Activated T-helper 1 cell treated with anti-CD3 and anti-CD28 coated beads, Interleukin-12 subunit alpha, Interleukin-12 subunit beta, Interleukin-2, Interleukin-4 antibody, amounts not matched to agents 30 ng/mL and 10 ng/mL and 1 ng/mL, durations not matched to agents 14 hours and 24 hours and 36 hours (primary cell): ENCODE measurements at places on chromosomes 7 and 10. TPM values are rescaled to one million over a fixed set of nuclear protein-coding genes. Genes with fewer than 3 reads are reported as not detected.

ASB15 gene
- not detected in 2 replicates for total RNA-seq

DNA sequence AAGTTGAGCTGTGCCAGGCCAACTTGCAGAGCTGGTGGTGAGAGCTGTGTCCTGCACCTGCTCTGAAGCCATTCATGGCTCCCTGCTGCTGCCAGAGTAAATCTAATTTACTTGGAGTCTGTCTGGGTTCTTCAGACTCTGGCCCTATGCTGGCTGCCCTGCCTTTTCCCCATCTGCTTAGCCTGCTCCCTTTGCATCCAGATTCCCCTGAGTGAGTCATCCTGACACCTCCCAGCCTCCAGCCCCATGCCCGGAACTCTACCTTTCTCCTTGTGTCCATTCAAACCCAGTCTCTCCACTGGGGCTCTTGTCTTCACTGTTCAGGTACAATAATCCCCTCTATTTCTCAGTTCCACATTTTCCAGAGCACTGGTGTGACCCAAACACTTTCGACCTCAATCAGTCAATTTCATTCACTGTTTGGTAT lies 434.4 kb upstream of the ZMIZ1 start:
- H3K4me1 ChIP-seq = no peaks in the 10 kb centered on the region
- DNase-seq = no peak
- peaks cover 2% of the 10 kb centered on the region for H3K27me3 ChIP-seq
- no peaks in the 10 kb centered on the region for H3K36me3 ChIP-seq

GRCh38 chr10:49092477-49092876 lies 22.8 kb downstream of the VSTM4 start:
- H3K4me3 ChIP-seq = no peak overlapping the region
- H3K27me3 ChIP-seq = peaks cover 2% of the 10 kb centered on the region
- H3K36me3 ChIP-seq = no peaks in the 10 kb centered on the region
- H3K27ac ChIP-seq = no peak overlapping the region
- no peaks in the 10 kb centered on the region for H3K4me1 ChIP-seq
- no peak for DNase-seq

DNA sequence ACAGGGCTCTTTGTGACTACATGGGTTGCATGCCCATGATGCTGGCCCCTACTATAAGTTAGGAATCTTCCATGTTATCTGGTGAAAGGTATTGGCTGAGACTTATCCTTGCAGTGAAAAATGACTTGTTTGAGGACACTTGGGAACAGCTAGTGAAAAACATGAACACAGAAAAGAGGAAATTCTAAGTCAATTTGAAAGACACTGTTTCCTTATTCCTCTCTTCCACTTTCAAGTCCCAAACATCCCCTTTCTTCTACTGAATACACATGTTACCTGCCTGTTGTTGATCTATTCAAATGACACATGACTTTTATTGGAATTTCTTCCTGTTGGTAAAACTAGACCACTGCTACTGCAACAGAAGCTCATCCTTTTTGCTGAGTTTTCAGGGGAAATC lies 29.5 kb upstream of the PRKCQ start:
- no peak for DNase-seq
- H3K27me3 ChIP-seq = no peaks in the 10 kb centered on the region
- H3K4me3 ChIP-seq = no peak overlapping the region
- peak overlapping the region; percentile 57 for H3K27ac ChIP-seq

WEE2 gene
- 0.10 and 0.12 TPM in 2 replicates for total RNA-seq

- H3K4me1 ChIP-seq = peaks cover 95% of the 10 kb centered on the region
- H3K36me3 ChIP-seq = peaks cover 36% of the 10 kb centered on the region
- H3K27ac ChIP-seq = peak overlapping the region; percentile 89
- no peak for DNase-seq
- H3K27me3 ChIP-seq = no peaks in the 10 kb centered on the region
- H3K4me3 ChIP-seq = peak overlapping the region; percentile 73
These were observed 136.6 kb downstream of the ARID5B start for GRCh38 chr10:62037890-62038608.

STAG3 gene
- total RNA-seq = 25.0 and 30.6 TPM in 2 replicates

DNA sequence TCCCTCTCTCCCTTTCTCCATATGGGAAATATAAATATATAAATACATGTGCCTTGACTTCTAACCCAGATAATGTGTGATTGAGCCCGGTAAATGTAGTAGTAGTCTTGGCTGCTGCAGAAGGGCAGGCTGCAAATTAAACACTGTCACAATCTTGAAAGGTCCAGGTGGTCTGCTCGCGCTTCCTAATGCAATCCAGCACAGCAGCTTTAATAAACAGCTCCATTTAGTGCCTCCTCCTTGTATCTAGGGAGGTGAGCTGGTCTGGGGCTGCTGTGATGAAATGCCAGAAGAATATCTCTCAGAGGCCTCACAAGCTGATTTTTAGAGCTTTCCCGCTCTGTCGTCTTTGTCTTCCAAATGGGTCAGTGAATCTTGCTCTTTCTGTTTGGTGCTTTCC lies 782 bp downstream of the POU6F2 start:
- H3K36me3 ChIP-seq = no peaks in the 10 kb centered on the region
- no peak overlapping the region for H3K27ac ChIP-seq
- no peak for DNase-seq
- H3K4me3 ChIP-seq = no peak overlapping the region

LMOD2 gene
- not detected in 2 replicates for total RNA-seq

DNA sequence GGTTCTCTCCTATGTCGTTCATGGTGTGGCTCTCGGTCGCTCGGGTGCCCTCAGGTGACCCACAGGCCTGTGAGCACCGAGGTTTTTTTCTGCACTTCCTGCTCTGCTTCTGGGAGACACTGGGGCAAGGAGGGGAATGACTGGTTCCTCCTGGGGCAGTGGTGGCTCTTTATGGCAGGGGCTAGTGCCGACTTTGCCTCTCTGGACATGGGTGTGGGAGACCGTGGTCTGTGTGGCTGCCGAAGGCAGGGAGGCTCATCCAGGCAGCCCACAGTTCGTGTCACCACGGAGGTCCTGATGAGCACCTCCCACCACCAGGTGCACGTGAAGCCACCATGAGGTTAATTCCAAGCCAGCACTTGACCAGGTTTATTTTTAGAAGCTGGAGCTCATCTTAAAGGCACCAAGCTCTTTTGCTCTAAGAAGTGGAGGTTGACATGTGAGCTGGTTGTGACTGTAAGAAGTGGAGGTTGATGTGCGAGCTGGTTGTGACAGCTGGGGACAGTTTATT lies 24.7 kb upstream of the DPYSL4 start:
- DNase-seq = peak; percentile 61
- peaks cover 45% of the 10 kb centered on the region for H3K4me1 ChIP-seq
- peak overlapping the region; percentile 100 for H3K27ac ChIP-seq
- H3K27me3 ChIP-seq = peaks cover 2% of the 10 kb centered on the region

- H3K4me1 ChIP-seq = no peaks in the 10 kb centered on the region
- no peak overlapping the region for H3K27ac ChIP-seq
- no peak overlapping the region for H3K4me3 ChIP-seq
- no peaks in the 10 kb centered on the region for H3K36me3 ChIP-seq
- no peak for DNase-seq
These were observed 21.8 kb upstream of the LOXL4 start for GRCh38 chr10:98289802-98290209.

DNA sequence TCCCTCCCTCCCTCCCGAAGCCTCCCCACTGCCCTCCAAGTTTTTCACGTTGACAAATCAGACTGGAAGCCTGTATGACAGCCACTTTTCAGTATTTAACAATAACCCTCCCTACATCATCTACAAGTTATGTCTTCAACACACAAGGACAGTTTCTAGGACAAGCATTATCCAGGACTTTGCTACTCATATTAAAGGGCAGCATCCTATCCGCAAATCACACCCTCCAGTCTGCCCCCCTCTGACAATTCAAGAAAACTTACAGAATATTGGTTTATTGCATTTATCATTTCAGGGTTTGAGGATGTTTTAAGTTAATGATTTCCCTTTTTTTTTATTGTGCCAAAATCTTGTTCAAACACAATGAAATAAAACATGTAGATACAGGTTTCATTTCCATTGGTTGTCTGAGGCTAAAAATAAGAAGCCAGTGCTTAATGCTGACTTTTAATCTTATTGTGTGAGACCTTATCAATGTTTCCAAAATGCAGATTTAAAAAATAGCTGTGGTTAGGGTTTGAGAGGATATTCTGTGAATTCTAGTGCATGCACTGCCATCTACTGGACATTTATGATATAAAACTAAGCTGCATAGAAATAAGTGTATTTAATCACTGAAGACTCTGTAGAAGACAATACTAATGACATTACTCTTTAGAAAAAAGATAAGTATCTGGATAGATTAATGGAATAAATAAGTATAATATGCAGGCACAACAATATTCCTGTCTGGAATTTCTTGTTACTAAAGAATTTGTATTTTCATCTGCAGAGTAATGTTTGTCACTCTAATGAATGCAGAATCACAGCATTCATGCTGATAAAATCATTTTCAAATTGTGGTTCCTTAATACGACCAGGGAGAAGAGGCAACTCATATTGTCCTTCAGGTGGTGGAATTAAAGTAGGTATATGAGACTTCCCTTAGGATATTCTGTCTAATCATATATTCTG lies 64.1 kb downstream of the CAV1 start:
- peaks cover 21% of the 10 kb centered on the region for H3K27me3 ChIP-seq
- no peak overlapping the region for H3K4me3 ChIP-seq
- no peaks in the 10 kb centered on the region for H3K36me3 ChIP-seq
- H3K4me1 ChIP-seq = peaks cover 17% of the 10 kb centered on the region
- peak overlapping the region; percentile 50 for H3K27ac ChIP-seq

CTAGE4 gene
- 0.75 and 1.1 TPM in 2 replicates for total RNA-seq

DNA sequence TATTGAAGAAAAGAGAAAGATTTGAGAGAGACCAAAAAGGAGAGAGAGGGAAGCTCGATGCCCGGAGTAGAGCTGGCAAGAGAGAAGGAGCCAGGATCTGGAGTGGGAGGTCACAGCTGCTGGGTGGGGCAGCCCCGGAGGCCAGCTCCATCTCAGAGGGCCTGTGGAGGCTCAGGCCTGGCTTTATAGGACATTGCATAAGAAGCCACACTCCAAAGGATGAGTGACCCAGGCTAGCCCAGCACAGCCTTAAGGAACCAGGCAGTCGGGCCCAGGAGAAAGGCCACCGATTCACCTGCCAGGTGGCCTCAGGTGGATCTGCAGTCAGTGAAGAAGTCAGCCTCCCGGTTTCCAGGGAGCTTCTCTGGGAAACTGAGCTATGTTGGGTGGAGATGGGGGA lies 676 bp downstream of the PLAC9 start:
- no peaks in the 10 kb centered on the region for H3K36me3 ChIP-seq
- H3K4me1 ChIP-seq = no peaks in the 10 kb centered on the region
- no peak overlapping the region for H3K27ac ChIP-seq
- H3K27me3 ChIP-seq = peaks cover 40% of the 10 kb centered on the region
- no peak overlapping the region for H3K4me3 ChIP-seq

DNA sequence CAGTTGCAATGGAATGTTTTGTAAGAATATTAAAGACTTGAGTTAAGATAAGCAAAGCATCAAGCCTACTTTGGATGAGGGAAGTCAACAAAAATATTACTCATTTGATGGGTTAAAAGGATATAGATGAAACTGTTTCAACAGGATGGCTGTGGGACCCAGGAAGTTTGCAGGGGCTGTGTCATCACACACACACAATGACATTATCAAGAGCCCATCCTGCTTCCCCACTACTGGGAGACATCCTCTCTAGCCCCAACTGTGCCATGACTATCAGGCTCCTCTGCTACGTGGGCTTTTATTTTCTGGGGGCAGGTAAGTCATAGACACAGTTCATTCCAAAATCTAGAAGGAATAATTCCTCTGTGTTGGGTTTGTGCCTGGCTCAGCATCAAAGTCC lies 78.8 kb upstream of the PRSS1 start:
- DNase-seq = no peak
- H3K27me3 ChIP-seq = no peaks in the 10 kb centered on the region

DNA sequence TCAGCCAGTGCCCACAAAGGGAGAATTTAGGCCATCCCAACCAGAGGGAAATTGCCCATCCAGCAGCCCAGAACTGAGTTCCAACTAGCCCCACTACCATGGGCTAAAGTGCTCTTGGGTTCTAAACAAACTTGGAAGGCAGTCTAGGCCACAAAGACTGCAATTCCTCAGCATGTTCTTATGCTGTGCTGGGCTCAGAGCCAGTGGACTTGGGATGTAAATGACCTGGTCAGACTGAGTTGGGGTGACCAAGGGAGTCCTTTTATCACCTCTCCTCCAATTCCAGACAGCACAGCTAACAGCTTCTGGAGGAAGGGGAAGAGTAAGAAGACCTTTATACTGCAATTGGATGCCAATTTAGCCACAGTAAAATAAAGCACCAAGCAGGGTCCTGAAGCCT lies 607.2 kb upstream of the KCND2 start:
- H3K4me3 ChIP-seq = no peak overlapping the region
- H3K4me1 ChIP-seq = no peaks in the 10 kb centered on the region
- H3K27ac ChIP-seq = no peak overlapping the region
- no peaks in the 10 kb centered on the region for H3K36me3 ChIP-seq
- DNase-seq = no peak

- H3K4me1 ChIP-seq = peaks cover 7% of the 10 kb centered on the region
- no peaks in the 10 kb centered on the region for H3K36me3 ChIP-seq
- no peak overlapping the region for H3K4me3 ChIP-seq
- peaks cover 4% of the 10 kb centered on the region for H3K27me3 ChIP-seq
- DNase-seq = no peak
These were observed 279.1 kb downstream of the CCSER2 start for GRCh38 chr10:84607523-84607922.

NOC3L gene
- total RNA-seq = 47.7 and 47.8 TPM in 2 replicates

DNA sequence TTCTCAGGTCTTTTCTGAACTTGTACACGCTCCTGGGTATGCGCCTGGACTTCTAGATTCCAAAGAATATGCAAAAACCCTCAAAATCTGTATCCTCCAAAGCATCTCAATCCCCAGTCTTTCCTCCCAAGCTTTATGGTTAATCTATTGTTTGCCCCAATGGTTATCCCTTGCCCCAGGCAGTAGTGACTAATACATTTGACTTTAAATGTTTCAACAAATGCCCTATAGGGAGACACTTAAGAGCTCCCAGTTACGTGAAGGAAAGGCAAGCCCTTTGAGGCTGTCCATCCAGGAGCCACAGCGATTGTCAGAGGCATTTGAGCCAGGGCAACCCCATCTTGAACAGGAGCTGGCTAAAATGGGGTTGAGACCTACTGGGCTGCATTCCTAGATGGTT lies 12.7 kb upstream of the FOXL3 start:
- H3K36me3 ChIP-seq = no peaks in the 10 kb centered on the region
- no peaks in the 10 kb centered on the region for H3K27me3 ChIP-seq
- no peak overlapping the region for H3K27ac ChIP-seq
- no peaks in the 10 kb centered on the region for H3K4me1 ChIP-seq
- H3K4me3 ChIP-seq = no peak overlapping the region

DNA sequence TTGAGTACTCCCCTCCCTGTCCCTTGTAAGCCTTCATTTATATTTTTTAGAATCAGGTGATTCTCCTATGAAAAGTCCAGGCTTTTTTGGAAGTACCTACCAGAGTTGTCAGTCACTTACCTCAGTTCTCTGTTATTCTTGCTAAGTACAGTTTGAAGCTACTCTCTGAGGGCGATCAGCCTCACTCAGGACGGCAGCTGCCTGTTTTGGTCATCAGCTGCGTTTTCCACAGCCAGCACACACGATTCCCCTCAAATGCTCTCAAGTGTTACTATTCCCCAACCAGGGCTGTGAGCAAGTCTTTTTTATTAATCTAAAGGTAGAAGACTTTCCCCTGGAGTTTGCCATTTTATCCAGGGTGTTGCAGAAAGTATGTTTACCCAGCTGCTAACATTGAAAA lies 328.6 kb downstream of the SUGCT start:
- no peak for DNase-seq
- no peaks in the 10 kb centered on the region for H3K4me1 ChIP-seq
- no peaks in the 10 kb centered on the region for H3K27me3 ChIP-seq
- no peak overlapping the region for H3K27ac ChIP-seq
- no peaks in the 10 kb centered on the region for H3K36me3 ChIP-seq

PLAC9 gene
- total RNA-seq = not detected in 2 replicates
